ENCODE measurements at places on chromosomes 12 and 14.

- no peak for DNase-seq
These were observed 733 bp upstream of the PPFIBP1 start for GRCh38 chr12:27523305-27523641.

DNA sequence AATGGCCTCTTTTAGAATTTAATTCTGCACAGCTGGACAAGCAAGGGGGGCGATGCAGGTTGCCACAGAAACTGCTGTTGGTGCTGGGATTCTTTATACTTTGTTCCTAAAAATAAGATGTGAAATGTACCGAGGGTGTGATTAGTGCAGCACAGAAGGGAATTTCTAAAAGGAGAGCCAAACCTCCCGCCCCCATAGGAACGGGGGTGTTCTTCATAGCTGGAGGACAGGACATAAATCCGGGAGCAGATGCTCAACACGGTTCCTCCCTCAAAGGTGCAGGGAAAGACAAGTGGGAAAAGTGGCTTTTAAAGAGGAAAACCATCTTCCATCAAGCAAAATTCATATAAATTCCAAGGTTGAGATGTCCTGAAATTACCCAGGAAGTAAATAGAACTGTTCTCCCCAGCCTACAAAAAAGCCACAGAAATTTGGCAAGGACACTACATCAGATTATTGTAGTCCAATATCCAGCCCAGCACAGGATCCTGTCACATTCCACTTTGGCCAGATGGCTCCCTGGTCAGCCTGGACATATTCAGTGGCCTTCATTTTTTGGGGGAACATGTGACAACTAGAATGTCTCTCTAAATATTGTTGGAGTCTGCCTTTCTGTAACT is 51.4 kb upstream of the TMX1 start:
- DNase-seq = no peak

DNA sequence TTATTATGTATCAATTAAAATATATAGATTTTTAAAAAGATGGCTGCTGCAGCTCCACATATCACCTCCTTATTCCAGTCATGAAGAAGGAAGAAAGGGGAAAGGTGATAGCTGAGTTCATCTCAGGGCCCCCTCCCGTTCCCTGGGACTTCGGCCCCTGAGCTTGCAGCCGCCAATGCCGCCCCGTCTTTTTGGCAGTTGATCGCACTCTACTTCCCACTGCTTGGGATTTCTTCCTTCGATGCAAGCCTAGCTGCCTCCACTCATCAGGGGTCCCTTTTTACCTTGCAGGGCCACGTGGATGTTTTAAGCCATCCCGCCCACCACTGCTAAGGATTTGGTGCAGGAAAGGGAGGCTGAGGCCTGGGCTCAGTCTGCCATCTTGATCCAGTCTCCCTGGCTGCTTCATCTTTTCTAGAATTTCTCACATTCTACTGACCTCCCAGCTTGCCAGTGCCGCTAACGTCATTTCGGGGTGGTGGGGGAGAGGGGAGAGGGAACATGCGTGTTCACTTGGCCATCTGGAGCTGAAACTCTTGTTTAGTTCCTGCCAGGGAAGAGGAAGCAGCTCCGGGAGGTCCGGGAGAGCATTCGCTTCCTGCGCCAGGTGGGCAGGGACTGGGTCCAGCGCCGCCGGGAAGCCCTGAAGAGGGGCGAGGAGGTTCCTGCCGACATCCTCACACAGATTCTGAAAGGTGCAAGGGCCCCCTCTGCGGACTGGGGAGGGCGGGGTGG is 31.3 kb downstream of the CYP46A1 start:
- DNase-seq = no peak

- DNase-seq = no peak
These were observed 525.8 kb upstream of the FBXO33 start for GRCh38 chr14:39957987-39958386.

- DNase-seq = peak; percentile 6
These were observed at the start of gene ALDH2 for GRCh38 chr12:111766608-111767361. TSS of gene ALDH2 (plus strand) at chr12:111766933. CDS start at chr12:111766983, 50 bp downstream.

- DNase-seq = peak; percentile 54
These were observed at the start of gene B4GALNT3 for GRCh38 chr12:459430-460258. TSS of gene B4GALNT3 (plus strand) at chr12:459939. CDS start at chr12:460377, 438 bp downstream.

DNA sequence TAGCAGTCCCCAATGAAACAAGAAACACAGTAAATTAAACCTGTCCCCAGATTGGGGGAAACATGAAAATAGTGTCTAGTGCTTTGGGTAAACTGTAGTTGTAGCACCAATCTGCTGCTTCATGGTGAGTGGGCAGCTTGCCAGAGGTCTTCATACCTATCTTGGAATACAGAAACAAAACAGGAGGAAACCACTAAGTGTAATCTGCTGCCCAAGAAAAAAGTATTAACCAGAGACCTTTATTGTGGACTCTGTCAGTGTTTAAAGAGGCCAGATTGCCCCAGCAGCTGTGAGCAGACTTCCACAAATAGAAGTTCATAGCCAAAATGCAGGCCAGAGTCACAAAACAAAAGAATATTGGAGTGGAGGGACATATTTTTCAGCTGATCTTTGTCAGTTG is 2.3 kb downstream of the ISCU start:
- no peak for DNase-seq

- DNase-seq = no peak
These were observed 78.9 kb downstream of the AKAP6 start for GRCh38 chr14:32408018-32408417.

DNA sequence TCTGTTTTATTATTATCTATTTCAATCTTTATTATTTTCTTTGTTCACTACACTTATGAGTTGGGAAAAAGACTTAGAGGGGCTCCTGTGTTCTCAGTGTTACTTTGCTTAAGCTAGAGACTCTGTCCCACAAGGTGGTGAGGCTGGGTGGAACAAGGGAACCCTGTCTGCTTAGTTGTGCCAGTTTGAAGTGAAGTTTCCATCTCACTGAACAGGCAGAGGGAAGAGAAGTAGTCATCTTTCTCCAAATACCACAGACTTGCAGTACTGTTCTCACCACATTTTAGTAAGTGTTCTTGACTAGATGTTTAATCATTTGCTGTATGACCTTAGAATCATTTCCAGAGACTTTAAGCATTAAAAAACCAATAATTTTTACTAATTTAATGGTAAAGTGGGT is 195.7 kb upstream of the NEDD1 start:
- DNase-seq = no peak

DNA sequence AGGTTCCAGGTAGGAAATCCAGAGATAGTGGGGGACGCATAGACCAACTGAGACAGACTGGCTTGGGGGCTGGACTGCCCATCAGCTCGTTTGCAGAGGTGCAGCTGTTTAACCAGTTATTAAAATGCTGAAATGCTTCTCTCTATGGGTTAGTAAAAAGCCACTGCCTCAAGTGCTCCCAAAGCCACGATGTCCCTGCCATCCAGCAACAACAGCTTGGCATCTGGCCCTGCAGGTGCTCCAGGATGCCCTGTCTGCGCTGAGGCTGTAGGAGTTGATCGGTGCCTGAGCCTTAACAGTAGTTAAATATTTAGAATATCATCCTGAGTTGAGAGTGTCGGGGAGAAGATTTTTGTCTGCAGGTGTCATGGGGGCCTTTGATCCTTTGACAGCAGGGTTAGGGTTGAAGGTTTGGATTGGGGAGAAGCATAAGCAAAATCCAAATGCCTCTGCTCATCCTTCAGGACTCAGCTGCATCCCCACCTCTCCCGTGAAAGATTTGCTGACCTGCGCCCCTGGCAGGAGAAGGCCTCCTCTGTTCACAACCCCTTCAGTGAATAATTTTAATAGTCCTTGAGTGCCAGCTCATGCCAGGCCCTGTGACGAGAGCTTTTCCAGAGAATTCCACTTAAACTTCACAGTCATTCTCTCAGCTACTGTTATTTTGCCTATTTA is 127.3 kb upstream of the PWP1 start:
- no peak for DNase-seq

GRCh38 chr12:54416687-54417603 is 2.1 kb downstream of the ITGA5 start:
- no peak for DNase-seq

GRCh38 chr12:10405294-10405693 is 4.3 kb downstream of the KLRC4 start:
- no peak for DNase-seq

- no peak for DNase-seq
These were observed 60.8 kb upstream of the NEDD1 start for GRCh38 chr12:96846293-96846692.

GRCh38 chr14:104049576-104050240 is 35.8 kb upstream of the ASPG start:
- DNase-seq = no peak

DNA sequence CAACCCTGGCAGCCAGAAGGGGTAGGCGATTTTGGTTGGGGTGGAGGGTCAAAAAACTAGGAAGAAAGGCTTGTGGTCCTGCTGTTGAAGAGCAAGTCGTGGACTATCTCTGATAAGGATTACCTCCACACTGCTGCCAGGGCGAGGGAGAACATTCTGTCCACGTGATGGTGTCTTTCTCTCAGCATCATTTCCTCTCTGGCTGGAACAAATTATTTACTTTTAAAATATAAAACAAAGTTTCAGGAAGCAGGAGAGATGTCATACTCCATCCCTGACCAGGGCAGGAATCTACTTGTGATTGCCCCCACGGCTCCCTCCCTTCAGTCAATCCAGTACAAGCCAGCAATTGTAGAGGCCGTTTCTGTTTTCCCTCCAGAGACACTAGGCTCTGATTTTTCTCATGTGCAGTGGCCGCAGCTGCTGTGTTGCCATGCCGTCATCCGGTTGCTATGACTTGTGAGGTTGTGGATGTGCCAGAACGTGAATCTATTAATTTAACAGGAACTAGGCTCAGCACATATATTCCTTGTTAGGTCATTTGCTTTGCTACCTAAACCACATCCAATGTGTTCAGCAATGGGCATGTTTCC is 61.5 kb upstream of the PTGR2 start:
- no peak for DNase-seq

- no peak for DNase-seq
These were observed 130.7 kb downstream of the ETNK1 start for GRCh38 chr12:22755629-22756028.

- DNase-seq = no peak
These were observed 596.1 kb downstream of the VRK1 start for GRCh38 chr14:97393244-97393643.

- no peak for DNase-seq
These were observed 239.2 kb downstream of the MSRB3 start for GRCh38 chr12:65517656-65518210.

- no peak for DNase-seq
These were observed 617.2 kb downstream of the MED13L start for GRCh38 chr12:115660211-115660805.

GRCh38 chr14:64110802-64111201 is 183.4 kb downstream of the ESR2 start:
- DNase-seq = no peak

- DNase-seq = no peak
These were observed 35.8 kb downstream of the KLRK1 start for GRCh38 chr12:10354071-10354470.

DNA sequence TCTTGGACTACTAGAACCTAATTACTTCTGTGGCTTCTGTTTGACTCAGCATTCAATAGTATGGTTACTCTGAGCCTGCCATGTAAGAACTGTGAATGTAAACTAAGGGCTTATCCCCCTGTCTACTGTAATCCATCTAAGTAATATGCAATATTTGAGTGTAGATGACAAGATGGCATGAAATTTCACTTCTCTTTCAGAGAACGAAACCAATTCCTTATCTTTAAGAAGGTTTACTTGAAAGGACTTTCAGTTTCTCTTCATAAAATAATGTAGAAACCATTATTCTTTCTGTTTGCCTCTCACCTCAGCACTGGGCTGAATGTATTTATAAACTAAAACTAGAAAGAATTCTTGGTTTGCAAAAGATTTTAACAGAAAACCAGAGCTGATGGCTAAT is 60.4 kb upstream of the ARID2 start:
- no peak for DNase-seq

DNA sequence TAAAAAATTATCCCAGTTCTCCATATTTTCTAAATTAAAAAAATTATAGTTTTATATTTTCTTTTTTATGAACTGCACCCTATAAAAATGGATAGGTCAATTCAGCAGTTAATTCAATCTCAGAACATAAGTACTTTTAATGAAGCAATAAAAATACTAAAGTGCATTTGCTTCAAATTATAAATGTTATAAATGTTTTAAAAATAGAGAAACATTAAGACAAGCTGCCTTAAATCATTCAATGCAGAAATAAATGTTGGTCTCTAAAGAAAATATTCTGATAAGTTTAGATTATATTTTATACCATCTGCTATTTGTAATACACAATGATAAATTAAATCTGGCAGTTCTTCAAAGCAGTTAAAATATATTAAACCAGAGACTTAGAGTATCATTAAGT is 65.6 kb downstream of the ZC3H14 start:
- DNase-seq = no peak

GRCh38 chr14:100539766-100540140 is 47.5 kb downstream of the BEGAIN start:
- no peak for DNase-seq

GRCh38 chr12:116498471-116498870 is 60.7 kb upstream of the MAP1LC3B2 start:
- DNase-seq = no peak

GRCh38 chr14:74531006-74531405 is 37.4 kb downstream of the ISCA2 start:
- no peak for DNase-seq

DNA sequence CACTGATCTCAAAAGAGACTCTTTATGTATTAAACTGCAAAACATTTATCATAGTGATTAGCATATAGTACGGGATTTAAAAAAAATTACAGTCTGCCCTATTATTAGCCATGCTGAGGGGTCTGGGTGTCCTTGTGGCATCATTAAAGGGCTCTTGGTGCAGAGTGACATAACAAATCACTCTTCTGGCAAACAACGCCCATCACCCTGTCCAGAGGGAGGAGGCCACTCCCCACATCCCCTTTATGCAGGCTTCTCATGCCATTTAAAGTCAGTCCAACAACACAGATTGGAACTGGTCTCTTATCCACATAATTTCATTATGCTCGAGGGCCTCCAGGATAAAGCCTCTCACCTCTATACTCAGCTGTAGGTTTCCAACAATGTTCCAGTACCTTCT is 51.1 kb downstream of the TMTC1 start:
- no peak for DNase-seq

DNA sequence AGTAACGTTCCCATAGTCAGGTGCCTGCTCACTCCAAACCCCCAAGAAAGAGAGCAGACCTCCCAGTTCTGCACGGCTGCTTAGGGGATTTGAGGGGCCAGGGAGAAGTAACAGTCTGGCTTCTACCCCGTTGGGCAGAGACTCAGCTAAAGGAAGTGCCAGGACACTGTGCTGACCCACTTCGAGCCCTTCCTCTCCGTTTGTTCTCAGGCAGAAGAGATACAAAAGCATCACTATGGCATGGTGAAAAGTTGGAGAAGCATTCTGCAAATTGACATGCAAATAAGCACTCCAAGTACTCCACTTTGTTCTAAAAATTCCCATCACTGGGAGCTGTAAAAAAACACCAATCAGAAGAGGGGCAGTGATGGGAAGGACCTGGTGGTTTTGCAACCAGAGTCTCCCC is 239.1 kb downstream of the EGLN3 start:
- no peak for DNase-seq

DNA sequence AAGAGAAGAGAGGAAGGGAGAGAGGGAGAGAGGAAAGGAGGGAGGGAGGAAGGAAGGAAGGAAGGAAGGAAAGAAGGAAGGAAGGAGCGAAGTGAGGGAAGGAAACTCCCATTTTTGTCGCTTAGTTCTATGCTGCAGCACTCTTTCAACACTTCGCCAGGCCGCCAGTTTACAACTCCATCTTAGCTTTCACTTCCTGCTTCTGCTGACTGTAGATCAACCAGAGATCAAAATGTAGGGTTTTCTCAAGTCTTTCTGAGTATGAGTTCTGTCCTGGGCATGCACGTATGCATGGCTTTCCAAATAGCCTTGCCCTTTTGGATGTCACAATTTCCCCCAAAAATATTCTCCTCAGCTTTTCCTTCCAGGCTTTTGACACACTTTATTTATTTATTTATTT is 723.4 kb downstream of the TRHDE start:
- DNase-seq = no peak

GRCh38 chr14:100438678-100439592 is 115.8 kb downstream of the SLC25A47 start:
- peak; percentile 91 for DNase-seq
